Pancreas (tissue), 10 donors: ENCODE measurements at places on chromosomes 12 and 14. TPM values are rescaled to one million over a fixed set of nuclear protein-coding genes. Genes with fewer than 3 reads are reported as not detected.

Gene SPTB
- total RNA-seq: 0.73 TPM

- DNase-seq: no peak
Measured at GRCh38 chr12:11840366-11840765, 190.9 kb downstream of the ETV6 start.

DNA sequence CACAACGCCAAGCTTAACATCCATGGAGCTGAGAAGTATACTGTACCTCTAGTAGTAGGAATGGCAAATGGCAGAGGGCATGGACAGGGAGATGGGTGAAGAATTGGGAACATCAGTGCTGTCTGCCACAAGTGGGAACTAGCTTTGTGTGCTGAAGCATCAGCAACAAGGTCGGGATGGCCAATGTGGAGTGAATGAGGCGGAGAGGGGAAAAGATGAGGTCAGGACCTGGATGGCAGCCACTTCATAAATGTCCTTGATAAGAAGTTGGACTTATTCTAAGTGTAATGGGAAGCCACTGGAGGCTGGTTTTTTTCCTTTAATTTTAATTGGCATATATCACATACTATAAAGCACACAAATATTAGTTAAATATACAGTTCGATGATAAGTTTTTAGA lies 21.9 kb upstream of the CLMN start:
- no peak for DNase-seq

DNA sequence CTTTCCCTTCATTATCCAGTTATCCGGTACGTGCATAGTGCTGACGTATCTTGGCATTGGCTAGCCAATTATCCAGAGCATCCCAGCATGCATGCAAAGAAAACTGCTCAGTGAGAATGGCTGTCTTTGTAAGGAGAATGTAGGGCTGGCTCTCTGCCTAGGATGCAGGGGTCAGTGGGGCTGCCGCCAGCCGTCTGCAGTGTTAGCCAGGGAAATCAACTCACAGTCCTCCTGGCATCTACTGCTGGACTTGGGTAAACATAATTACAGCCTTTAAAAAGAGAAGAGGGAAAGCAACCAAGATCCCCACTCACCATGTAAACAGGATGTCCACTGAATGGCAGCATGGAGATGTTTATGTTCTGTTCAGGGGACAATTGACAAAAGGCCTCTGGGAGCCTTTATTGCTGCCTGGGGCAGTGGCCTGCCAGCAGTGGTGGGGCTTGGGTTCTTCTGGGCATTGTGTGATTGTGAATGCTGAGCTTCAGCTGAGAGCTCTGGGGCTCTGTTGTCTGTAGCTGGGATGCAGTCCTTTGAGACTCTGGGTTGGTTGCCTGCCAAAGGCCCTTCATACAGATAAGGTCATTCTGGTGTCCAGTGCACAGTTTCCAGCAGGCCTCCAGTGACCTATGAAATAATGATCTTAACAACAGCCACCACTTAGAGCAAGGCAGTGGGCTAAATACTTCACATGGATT lies 121.8 kb downstream of the TBC1D30 start:
- no peak for DNase-seq

- no peak for DNase-seq
Measured at GRCh38 chr12:82765971-82766705, 79.4 kb downstream of the TMTC2 start.

DNA sequence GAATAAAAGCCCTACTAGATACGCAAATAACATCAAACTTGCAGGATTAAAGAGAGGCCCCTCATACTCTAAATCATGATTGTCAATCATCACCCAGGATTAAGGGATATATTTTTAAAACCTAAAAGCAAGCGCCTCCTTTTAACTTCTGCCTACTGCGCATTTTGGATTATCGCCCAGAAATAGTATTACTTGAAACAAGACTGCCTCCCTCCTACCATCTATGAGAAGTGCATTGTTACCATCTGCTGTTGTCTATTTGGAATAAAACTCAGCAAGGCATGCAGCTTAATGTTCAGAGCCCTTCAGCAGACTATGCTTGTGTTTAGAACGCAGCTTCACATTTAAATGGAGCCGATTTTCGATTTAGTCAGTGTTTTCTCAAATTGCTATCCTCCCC lies 79.6 kb downstream of the EXOC5 start:
- DNase-seq: no peak

GRCh38 chr14:47353186-47353585 lies 322.2 kb downstream of the MDGA2 start:
- no peak for DNase-seq

GRCh38 chr14:41482861-41483260 lies 123.8 kb upstream of the LRFN5 start:
- no peak for DNase-seq

DNA sequence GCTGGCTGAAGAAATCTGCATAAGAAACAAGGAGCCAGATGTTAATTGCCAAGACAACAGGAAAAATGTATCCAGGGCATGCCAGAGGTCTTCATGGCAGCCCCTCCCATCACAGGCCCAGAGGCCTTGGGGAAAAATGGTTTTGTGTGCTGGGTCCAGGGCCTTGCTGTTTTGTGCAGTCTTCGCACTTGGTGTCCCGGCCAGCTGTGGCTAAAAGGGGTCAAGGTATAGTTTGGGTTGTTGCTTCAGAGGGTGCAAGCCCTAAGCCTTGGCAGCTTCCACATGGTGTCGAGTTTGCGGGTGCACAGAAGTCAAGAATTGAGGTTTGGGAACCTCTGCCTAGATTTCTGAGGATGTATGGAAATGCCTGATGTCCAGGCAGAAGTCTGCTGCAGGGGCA lies 29.9 kb upstream of the CNTN1 start:
- DNase-seq: no peak

DNA sequence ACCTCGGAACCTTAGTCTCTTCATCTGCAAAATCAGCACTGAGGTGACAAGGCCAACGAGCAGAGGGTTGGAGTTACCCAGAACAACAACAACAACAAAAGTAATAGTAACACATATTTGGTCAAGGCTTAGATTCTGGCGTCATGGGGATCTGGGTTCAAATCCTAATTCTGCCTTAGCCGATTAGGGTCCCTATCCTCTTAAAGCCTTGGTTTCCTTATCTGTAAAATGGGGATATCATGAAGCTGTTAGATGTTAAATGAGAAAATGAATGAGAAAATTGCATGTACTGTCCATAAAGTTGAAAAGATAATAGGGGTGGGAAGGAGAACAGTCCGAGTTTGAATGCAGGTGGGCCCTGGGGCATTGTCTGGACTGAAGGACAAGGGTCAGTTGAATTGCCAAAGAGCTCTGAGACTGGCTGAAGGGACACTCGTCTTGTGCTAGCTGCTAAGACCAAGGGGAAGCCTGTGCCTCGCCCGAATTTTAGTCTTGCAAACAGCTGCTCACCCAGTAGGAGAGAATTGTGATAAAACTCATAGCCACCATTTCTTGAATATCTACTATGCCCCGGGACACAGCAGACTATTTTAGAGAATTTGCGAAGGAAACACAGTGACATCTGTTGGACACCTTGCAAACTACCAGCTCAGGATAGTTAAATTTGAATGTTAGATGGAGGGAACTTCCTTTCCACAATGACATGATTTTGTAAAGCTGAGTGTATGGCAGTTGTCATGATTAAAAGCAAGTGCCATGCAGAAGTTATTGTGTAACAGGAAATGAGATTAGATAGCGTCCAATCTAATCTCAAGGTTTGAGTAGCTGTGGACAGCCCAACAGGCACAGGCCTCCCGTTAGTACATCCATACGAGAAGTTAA lies 6.8 kb upstream of the HNF1A start:
- no peak for DNase-seq

DNA sequence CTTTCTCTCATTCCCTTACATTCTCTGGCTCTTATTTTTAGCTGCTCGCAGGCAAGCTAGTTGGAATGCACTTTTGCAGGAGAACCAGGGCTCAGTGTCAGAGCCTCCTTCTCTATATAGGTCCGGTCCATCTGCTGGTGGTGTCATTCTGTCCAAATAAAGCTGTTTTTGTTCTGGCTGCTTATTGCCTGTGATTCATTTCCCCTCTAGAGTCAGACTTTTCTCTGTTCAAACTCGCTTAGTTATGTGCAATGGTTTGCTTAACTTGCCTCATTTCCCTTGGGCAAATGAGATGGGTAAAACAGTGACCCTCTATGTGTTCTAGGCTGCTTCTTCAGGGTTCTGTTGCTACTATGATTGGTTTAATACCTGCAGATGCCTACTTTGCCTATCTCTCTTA lies 2.9 kb downstream of the SMARCD1 start:
- DNase-seq: no peak
